Colonic mucosa (tissue), 4 donors: ENCODE measurements at places on chromosomes 3 and 15. TPM values are rescaled to one million over a fixed set of nuclear protein-coding genes. Genes with fewer than 3 reads are reported as not detected.

Gene GATA2
- 5.8 TPM for total RNA-seq

Gene SMCO1
- not detected for total RNA-seq

GRCh38 chr3:37137516-37137915 lies 36.9 kb downstream of the LRRFIP2 start:
- no peak for DNase-seq
- no peaks in the 10 kb centered on the region for H3K27me3 ChIP-seq
- no peaks in the 10 kb centered on the region for H3K4me1 ChIP-seq
- no peak overlapping the region for H3K27ac ChIP-seq

Gene ACTRT3
- total RNA-seq = 1.2 TPM

DNA sequence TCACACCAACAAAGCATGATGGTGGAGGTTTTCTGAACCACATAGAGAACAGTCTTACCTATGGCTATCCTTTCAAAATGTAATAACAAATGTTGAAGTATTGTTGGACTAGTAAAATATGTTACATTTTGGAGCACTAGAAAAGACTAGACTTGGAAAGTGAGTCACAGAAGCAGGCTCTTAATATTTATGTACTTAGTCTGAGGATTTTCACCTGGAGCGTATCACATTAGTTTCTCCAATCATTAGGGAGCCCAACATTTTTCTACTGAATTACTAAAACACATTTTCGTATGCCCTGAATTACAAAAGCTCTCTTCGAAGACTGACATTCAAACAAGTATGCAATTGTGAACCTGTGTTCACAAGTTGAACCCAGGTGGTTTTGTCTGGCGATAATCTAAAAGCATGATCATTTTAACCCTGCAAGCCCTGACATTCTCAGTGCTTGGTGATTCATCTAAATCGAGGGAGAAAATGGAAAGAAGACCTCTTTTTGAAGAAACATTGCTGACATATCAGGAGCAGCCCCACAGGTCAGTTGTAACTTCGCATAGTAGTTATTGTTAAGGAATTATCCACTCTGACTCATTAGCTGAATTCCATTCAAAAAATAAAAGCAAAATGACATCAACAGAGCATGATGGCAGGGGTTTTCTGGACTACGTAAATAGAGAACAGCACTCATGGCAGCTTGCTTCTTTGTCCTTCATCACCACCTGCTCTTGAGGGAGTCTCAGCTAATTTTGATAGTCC lies 679.8 kb upstream of the NECTIN3 start:
- no peaks in the 10 kb centered on the region for H3K27me3 ChIP-seq
- no peak for DNase-seq
- no peaks in the 10 kb centered on the region for H3K36me3 ChIP-seq
- no peaks in the 10 kb centered on the region for H3K4me1 ChIP-seq

GRCh38 chr3:27317096-27317495 lies 52.1 kb downstream of the NEK10 start:
- DNase-seq = no peak
- peak overlapping the region; percentile 11 for H3K27ac ChIP-seq
- H3K27me3 ChIP-seq = no peaks in the 10 kb centered on the region
- H3K4me1 ChIP-seq = no peaks in the 10 kb centered on the region
- H3K4me3 ChIP-seq = no peak overlapping the region
- no peaks in the 10 kb centered on the region for H3K36me3 ChIP-seq

DNA sequence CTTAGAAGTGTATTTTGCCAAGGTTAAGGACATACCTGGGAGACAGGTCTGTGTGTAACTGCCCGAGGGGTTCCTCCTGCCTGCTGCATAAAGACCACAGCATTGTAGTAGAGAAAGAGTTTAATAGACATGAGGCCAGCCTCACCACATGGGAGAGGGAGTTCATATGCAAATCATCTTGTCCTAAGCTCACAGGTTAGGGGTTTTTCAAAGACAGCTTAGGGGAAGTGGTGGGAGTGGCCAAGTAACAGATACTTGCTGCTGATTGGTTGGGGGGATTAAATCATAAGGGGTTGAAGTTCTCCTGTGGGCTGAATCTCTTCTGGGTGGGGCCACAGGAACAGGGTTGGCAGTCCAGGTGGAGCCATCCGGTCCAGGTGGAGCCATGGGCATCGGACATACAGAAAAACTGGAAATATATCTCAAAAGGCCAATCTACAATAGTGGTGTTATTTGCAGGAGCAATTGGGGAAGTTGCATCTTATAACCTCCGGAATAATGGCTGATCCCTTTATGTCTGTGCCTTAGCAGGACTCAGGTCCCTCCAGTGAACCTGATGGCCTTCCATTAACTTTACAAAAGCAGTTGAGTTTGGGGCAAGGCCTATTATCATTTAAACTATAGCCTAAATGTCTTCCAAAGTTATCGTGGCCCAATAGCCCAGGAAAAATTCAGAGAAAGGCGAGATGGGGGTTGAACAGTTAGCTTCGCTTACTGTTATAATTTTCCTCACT lies 86.0 kb upstream of the MFGE8 start:
- no peak overlapping the region for H3K4me3 ChIP-seq
- H3K36me3 ChIP-seq = no peaks in the 10 kb centered on the region
- no peaks in the 10 kb centered on the region for H3K4me1 ChIP-seq
- DNase-seq = no peak
- H3K27ac ChIP-seq = no peak overlapping the region
